Fibroblast of skin of right quadriceps (primary cell): ENCODE measurements at places on chromosomes 1 and 21.
A peak's percentile ranks its signal among the peaks of the same experiment; 100 is the strongest.

GRCh38 chr1:90162216-90162615, 167.3 kb downstream of the ZNF326 start:
- no peak for DNase-seq

DNA sequence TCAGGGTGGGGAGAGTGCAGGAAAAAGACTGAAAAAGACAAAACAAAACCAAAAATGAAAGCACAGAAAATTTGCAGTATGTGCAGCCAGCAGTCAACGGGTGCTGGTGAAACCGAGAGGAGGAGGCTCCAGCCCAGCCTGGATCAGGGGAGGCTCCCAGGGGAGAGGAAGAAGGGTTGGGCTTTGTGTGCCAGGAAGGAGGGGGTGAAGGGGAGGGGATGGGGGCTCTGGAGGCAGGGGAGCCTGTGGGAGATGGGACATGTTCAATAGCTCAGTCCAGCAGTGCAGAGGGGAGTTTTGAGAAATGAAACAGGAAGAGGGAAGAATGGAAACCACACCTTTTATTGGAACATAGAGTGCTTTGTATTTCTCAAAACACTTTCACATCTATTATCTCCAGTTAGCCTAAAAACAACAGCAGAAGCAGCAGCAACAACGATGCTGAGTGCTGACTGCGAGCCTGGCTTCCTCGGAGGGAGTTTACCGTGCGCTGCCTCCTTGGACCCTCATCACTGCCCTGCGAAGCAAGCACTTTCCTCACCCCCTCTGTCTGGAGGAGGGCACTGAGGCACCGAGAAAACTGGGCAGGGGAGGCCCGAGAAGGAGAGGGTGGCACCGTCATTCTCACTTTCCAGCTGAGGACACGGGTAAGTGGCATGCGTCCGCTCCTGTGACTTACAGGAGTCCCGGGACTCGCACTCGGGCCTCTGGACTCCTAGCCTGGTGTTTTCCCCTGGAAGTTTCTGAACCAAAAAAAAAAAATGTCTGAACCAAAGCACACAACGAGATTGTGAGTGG, 62.9 kb downstream of the MDM4 start:
- DNase-seq, result no peak

DNA sequence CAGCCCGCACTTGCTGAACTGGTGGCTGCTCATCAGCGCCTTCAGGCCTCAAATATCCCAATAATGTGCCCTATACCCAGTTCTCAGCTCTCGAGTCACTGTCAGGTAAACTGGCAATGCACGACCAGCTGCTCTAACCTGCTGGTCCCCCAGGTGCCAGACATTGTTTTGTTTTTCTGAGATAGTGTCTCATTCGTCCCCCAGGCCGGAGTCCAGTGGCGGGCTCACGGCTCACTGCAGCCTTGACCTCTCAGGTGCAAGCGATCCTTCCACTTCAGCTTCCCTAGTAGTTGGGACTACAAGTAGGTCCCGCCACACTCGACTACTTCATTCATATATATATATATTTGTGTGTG, 1.0 kb upstream of the NADK start:
- no peak for DNase-seq

DNA sequence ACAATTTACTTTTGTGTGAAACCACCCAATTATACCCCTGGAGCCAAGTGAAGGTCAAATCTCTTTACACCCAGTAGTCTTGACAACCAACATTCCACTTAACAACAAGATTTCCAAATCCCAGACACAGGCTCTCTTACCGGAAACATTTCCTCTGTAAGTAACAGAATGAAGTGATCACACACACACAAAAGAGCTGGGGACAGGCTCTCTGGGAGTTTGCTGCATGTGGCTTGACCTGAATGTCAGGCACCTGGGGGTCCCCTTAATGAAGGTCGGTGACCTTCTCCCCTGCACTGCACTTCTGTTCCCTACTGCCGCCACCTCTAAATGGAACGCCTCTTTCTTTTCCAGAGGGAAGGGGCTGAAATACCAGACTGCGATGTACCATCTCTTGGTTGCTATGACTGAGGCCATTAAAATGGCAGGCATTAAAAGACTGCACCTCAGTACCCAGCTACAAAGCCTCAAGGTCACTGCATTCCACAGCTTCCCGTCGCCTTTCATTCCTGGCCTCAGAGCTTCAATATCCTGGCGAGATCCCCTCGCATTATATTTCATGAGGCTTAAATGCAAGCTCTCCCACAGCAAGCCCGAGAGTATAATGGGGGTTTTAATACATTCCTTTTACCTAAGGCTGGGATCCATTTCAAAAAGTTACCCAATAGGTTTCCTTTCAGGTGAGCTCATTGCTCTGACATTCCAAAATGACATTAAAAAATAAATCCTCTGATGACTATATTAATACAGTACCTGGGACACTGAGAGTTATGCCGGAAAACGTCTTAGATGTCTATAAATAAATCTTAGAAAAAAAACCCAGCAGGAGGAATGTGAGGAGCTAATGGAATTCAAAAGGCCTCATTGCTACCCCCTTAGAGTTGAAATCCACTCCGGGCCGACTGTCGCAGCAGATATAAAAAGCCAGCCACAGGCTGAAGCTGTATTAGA, 90.9 kb upstream of the DIRAS3 start:
- DNase-seq, result peak; percentile 56

GRCh38 chr1:117093091-117093534, 28.4 kb downstream of the TRIM45 start:
- DNase-seq, result peak; percentile 98

DNA sequence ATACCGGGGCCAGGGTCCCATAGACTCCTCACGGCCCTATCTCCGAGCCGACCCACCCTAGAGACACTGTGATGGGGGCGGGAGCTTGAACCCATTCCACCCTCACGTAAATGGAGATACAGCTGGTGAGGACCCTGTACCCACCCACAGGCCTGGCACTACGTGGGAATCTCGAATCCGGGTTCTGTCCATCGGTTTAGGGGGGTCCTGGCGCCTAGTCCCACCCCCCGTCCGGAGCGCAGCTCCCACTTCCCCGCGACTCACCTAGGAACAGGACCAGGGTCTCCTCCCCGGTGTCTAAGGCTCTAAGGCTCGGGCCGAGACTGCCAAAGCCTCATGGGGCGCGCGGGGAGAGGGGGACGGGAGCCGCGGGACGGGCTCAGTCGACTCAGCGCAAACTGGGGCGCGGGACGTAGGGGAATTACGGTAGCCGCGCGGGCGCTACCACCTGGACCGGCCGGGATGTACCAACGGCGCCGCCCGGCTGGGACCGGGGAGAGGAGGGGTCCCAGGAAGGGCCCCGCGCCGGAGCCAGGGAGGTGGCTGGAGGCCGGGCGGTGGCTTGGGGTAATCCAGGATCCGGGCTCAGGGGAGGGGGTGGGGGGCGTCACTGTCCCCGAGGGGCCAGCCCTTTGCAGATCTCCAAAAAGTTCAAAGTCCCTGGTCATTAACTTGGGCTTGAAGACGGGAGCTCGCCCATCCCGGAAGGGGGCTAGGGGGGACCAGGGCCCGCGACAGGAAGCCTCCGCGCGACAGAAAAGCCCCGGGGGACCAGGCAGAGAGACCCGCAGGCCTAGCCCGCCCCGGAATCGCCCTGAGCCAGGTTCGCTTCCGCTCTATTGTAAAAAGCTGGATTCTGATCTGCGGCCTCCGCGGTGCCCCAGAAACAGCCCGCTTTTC, 1.0 kb downstream of the PLEKHG5 start:
- peak; percentile 79 for DNase-seq

DNA sequence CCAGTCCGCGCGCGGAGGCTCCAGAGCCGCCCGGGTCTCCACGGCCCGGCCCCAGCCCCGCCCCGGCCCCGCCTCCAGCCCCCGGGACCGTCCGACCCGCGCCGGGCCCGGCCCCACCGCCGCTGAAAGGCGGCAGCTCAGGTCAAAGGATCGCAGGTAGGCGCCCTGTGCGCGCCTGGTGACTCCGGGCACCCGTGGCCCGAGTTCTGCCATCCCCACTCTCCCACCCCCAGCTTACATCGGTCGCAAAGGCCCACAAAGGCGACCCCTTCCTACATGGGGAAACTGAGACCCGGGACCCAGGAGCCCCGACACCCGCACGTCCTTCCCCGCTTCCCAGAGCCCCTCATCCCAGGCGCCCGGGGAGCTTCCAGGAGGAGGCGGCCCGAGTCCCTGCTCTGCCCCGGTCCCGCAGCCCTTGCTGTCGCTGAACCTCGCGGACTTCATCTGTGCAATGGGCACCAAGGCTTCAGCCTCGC, at the start of gene TMEM200B:
Gene TMEM200B (minus strand): TSS at position 17 of the 479 bp plus-strand sequence. CDS start 2,075 bp downstream, outside the sequence.
- DNase-seq, result no peak

GRCh38 chr1:227745568-227746265, 10.5 kb downstream of the SNAP47 start:
- no peak for DNase-seq

GRCh38 chr1:170049176-170049800, 25.2 kb downstream of the KIFAP3 start:
- no peak for DNase-seq

- no peak for DNase-seq
These were observed 3.3 kb downstream of the KRTAP10-3 start for GRCh38 chr21:44555200-44555875.

DNA sequence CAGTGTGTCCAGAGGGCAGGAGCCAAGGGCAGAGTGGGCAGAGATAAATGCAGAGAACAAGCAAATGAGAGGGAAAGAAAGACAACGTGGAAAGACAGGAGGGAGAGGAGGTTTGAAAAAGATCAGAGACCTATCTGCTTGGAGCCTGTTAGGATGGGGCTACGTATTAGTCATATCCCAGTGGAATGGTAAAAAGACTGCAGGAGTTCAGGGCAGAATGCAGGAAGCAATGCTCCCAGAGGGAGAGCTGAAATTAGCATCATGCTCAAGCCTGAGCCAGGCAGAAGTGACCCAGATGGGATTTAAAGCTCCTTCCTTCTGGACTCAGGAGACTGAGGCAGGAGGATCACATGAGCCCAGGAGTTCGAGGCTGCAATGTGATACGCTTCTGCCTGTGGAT, 261.3 kb upstream of the CHRM3 start:
- peak; percentile 2 for DNase-seq

DNA sequence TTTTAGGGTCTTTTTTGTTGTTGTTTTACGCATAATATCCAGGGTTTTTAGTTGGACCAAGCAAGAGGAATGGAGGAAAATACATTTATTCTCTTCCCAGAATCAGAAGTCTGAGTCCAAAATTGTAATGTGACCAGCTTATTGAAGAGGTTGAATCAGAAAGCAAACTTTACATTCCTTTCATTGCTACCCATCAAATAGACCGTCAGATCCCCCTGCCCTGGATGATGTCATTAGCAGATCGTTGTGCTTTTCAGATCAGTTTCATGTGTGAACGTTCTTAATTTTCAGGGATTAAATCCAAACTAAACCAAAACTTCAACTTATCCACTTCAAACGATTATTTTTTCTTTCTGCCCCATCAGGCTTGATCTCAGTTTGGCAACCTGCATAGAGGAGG, 85.7 kb upstream of the NGF start:
- peak; percentile 73 for DNase-seq
